ENCODE measurements at places on chromosomes 13 and 19.

GRCh38 chr13:99425485-99426341, 75.6 kb upstream of the TM9SF2 start:
- DNase-seq: peak; percentile 70

DNA sequence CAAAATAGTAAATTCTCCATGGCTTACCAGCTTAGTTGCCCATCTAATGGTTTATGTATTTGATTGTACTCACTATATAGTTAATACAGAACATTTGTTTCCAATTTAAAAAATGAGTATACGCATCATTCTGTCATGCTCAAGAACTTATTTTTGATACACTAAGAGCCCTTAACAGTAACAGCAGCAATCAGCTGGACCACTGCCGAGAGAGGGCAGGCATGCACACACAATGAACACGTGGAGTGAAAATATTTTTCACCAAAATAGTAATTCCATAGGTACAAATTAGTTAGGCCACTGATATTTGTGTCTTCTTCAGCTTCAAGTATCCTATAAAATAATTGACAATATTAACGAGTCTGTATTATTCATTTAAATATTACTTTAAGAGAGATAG, 109.9 kb downstream of the KLF12 start:
- DNase-seq: no peak

GRCh38 chr13:29800687-29801086, 49.7 kb downstream of the UBL3 start:
- no peak for DNase-seq

DNA sequence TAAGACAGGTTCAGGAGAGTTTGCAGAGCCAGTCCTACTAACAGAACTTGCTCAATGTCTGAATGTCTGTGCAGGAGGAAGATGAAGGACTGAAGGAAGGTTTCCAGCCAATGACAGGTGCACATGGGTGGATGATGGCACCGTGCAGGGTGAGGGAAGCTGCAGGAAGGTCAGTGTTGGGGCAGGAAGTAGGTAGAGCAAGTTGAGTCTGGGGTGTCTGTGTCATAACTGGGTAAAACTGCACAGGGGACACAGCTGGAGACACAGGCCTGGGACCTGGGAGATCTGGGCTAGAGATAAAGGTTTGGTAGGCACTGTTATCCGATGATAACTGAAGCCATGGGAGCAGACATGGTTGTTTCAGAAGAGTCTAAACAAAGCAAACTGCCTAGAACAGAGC, 116.9 kb downstream of the USP12 start:
- no peak for DNase-seq

- DNase-seq: no peak
Measured at GRCh38 chr13:44373601-44374347, at the start of gene SERP2. Gene SERP2 (plus strand): TSS chr13:44373824. CDS start chr13:44374026, 202 bp downstream.
